ENCODE measurements at places on chromosomes 7 and 10.
A peak's percentile ranks its signal among the peaks of the same experiment; 100 is the strongest.

DNA sequence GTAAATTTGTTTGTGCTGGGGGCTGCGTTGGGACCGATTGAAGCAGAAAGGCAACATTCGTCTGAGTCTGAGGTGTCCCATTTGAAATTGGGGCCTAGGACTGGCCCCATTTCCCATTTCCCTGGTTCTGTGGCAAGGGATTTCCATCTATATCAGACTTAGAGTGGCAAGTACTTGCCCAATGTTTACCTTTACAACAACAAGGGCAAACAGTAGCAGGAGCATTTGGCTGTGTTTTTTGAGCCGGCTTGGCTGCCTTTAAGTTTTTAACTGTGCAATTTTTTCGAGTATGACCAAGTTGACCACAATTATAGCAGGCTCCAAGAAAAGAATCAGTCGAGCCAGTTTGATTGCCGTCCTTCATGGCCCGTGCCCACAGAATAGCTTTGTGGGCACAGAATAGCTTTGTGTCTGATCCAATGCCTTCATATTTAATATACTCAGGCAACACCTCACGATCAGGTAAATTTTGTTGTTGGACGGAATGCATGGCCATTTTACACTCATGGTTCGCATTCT is 4.7 kb upstream of the CYP17A1 start:
- no peak for DNase-seq

- DNase-seq = no peak
These were observed 17.4 kb downstream of the DLG5 start for GRCh38 chr10:77909021-77909748.

- DNase-seq = peak; percentile 44
These were observed 41.2 kb downstream of the TACR2 start for GRCh38 chr10:69375307-69376151.

DNA sequence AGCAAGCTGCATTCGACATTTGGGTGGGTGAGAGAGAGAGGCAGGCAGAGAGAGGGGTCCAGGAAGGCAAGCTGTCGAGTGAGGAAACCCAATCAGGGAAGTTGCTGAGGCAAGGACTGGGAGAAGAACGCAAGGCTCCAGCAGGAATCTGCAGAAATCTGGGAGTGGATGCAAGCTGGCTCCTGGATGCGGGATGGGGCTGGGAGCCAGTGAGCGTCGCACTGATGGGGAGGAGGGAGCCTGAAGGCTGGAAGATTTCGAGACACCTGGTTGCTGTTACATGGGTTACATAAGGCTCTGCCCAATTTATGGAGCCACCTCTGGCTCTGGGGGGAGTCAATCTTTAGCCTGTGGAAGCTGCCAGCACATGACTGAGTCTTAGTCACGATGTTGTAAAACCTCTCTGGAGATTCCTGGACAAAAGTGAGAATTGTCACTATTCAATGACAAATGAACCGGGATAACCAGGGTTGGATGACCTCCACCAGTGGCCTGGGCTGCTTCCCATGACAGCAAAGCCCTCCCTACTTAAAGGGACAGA is 51.1 kb upstream of the ADRB1 start:
- no peak for DNase-seq

- no peak for DNase-seq
These were observed 164.6 kb downstream of the AUTS2 start for GRCh38 chr7:69762821-69763352.

DNA sequence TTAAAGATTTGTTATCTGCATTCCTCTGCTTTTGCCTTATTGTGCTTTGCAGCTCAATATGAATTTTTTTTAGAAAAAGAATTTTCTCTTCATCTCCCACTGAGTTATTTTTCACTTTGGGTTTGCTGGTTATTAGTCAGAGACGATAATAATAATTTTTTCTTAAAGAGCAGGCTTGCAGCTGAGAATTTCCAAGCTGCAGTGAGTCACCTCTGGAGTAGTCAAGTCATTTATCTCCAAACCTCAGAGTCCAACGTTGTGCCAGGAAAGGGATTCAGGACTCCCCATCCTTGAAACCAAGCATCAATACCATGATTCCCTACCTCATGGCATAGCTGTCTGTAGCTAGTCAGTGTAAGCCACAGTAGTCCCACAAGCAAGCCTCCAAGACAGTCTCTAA is 15.2 kb upstream of the EGR2 start:
- DNase-seq = no peak

- no peak for DNase-seq
These were observed 752 bp upstream of the CAMK2G start for GRCh38 chr10:73875139-73875475.

DNA sequence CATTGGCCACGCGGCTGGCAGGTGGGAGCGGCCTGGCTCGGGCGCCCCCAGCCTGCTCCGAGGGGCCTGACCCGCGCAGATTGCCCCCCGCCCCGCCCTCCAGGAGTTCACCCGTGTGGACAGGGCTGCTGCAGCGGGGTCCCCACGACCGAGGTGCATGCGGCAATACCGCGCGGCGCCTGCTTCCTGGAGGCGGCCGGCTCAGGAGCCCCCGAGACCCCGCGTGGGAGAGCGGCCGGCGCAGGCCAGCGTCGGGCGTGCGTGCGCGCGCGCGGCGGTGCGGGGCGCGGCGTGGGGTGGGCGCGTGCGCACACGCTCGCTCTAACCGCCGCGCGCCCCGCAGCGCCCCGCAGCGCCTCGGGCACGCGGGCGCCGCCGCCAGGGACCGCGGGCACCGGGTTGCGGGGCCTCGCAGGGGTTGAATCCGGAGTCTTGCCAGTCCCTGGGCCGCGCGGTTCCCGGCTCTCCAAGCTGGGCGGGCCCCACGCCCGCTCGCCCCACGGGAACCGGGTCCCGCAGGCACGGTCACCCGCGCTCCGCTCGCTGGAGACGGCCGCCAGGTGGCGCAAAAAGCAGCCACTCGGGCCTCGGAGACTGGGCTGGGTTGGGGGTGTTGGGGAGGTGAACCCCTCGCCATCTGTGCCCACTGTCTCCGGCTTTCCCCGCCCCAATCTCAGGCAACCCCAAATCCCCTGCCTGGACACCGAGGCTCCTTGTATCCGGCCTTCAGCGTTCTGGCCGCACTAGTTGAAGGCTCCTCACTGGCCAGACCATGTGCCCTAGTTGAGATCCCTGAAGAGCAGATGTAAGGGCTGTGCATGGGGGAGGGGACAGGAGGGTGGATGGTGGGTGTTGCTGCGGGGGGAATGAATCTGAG is 1.3 kb upstream of the ACHE start:
- DNase-seq = no peak

DNA sequence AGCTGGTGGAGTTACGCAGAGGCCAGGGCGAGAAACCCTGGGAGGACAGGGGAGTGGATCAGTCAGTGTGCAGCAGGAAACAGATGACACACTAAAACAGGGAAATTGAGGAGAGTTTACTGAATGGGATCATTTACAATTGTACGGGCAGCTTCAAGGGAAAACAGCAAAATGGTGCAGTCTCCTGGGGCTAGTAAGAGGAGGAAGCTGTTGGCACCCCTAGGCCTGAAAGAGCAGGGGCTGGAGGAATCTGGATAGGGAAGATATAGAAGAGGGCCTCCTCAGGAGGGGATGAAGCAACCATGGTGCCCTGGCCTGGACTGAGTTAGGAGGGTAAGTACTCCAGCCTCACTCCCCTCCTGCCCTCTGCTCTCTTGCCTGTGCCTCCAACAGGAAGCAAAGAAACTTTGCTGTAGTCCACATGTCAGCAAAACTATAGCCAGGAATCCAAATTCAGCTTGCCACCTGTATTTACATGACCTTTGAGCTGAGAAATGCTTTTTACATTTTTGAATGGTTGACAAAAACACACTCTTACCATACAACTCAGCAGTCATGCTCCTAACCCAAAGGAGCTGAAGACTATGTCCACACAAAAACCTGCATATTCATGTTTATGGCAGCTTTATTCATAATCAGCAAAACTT is 52.3 kb upstream of the OPN4 start:
- no peak for DNase-seq

- no peak for DNase-seq
These were observed 20.5 kb downstream of the TRIL start for GRCh38 chr7:28937619-28938018.

- no peak for DNase-seq
These were observed 38.0 kb upstream of the VSIR start for GRCh38 chr10:71811351-71811750.

DNA sequence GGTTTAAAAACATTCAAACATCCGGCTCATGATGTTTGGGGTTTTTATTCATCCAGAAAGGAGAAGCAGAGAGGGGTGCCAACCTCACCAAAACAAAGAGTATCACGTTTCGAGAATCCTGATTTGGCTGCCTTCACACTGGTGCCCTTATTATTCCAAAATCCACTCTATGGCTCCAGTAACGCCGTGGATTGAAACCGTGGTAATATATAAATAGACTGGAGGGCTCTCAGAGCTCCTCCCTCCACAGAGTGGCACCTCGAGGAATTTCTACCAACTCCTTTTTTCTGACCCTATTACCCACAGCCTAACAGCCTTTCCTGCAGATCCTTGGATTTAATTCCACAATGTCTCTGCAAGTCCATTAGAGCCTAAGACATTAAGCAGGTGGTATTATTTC is 353.6 kb downstream of the CRPPA start:
- peak; percentile 84 for DNase-seq

- DNase-seq = no peak
These were observed 71.6 kb upstream of the TEX47 start for GRCh38 chr7:88867158-88867557.

DNA sequence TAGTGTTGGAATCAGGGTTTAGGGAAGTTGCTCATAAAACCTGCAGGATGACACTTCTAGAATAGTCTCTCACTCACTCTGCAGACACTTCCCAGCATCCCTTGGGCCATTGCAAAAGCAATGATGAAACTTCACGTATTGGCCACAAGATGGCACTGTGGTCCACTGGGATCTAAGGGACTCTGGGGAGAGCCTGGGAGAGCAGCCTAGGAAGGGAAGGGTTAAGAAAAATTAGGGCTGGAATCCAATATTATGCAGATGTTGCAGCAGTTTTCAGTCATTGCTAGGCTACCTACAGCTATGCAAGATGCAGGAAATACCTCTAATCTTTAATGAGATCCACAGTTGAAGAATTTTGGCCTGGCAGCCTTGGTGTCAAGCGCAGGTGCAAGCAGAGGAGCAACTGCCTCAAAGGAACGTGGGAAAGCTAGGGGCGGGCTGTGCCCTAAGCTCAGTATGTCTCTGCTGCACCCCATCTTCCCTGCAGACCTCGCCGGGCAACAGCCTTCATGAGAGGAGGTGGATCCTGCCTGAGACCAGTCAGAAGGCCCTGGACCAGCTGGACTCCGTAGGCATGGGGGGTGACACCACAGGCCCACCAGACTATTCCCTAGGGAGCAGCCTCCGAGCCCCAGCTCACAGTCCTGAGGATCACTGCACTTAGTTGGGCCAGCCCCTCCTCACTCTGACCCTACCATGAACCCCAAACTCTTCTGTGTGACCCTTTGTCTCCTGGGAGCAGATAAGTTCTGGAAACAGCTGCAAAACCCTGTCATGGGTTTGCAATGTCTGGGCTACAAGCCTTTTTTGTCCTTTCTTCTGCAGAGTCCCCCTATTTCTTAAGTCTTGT is 127.9 kb upstream of the PRSS58 start:
- no peak for DNase-seq

DNA sequence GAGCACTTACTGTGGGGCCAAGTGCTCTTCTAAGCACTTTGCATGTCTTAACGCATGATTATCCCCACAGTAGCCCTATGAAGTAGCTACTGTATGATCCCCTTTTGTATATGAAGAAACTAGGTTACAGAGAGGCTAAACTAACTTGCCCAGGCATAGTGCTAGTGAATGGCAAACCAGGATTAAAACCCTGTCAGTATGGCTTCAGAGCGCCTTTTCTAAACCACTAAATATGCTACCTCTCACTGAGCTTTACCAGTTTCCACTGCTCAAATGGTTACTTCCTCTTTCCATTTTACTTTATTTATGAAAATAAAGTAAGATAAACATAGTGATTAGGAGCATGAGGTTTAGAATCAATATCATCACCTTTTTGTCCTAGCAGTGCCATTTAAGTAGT is 73.6 kb downstream of the PODXL start:
- no peak for DNase-seq

DNA sequence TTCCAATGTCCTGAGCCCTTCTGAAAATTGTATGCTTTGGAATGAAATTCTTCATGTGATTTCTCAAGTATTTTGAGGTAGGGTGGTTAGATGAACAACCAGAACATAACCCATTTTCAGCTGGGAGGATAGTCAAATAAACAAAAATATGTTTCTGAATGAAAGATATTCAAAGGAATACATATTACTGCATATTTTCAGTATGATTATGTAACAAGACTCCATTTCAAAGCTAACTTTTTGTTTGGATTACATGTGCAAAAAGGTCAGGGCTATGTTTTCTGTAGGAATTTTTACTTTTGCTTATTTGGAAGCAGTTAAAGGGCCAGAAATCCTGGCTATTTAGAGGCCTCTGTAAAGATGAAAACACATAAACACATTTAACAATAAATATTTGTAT is 27.7 kb downstream of the CDK6 start:
- no peak for DNase-seq

GRCh38 chr7:23346316-23346715 is 47.2 kb downstream of the MALSU1 start:
- DNase-seq = no peak

GRCh38 chr7:158449942-158450341 is 137.7 kb downstream of the PTPRN2 start:
- DNase-seq = no peak

- DNase-seq = no peak
These were observed 65.7 kb upstream of the NOBOX start for GRCh38 chr7:144468990-144469732.

DNA sequence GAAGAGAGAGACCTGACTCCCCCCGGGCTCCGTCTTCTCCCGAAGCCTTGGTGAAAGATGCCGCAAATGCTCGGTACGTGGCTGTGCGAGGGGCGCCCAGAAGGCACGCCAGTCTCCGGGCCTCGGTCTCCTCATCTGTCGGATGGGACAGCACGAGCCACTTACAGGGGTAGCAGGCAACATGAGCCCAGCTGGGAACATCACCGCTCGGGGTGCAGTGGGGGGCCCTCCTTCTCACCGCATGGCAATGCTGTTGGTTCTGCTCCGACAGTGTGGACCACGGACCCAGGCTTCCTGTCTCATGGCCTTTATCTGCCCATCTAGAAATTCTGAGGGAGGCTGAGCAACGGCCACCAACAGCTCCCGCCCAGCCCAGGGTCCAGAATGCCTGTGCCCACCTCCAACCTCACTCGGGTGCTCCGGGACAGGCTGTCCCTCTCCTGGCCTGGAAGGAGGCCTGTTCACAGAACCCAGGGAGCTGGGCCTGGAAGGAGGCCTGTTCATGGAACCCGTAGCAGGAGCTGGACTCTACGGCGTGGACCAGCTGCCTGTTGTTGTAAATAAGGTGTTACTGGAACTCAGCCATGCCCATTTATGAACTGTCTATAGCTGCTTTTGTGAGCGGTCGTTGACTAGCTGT is 15.8 kb downstream of the ADAP1 start:
- DNase-seq = no peak

GRCh38 chr10:79270466-79271246 is 76.6 kb upstream of the PPIF start:
- DNase-seq = no peak

- DNase-seq = no peak
These were observed 2.4 kb downstream of the ZMIZ2 start for GRCh38 chr7:44750921-44751571.

GRCh38 chr7:143890558-143890957 is 11.4 kb downstream of the TCAF1 start:
- no peak for DNase-seq

All from NCI-H2029 treated with DMSO at 0.1 percent for 48 hours (cell line).